ENCODE measurements at places on chromosomes 2 and 18.

DNA sequence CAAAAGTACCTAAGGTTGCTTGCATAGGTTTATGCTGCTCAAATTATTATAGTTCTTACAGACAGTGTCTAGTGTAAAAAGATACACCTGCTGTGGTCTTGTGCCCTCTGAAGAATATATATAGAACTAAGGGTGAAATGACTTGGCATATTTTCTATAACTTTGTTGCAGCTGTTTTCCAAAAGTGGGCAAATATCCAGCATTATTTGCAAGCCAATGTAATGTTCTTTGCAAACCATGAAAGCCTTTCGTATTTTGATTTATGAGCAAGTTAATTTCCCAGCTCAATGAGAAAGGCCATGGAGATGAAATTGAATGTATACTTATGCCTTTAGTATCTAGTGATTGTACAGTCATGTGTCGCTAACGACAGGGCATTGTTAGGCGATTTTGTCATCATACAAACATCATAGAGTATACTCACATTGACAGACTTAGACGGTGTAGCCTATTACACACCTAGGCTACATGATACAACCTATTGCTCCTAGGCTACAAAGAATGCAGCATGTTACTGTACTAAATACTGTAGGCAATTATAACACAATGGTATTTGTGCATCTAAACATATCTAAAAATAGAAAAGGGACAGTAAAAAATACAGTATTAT lies 116.3 kb downstream of the PLCL1 start:
- no peak for DNase-seq

DNA sequence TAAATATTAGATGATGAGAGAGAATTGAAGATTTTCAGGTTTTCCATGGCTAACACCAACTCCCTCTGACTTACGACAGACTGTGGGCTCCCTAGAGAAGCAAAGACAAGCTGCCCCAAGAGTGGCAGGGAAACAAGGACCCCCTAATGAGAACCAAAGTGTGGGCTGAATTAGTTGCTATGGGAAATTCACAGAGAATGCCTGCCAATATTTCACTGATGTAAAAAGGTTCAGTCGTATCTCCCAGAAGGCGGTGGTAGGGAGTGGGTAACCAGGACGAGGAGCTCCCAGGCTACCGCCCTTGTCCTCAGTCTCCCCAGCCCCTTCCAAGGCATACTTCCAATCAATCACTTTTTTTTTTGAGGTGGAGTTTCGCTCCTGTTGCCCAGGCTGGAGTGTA lies 113.6 kb downstream of the LAMA1 start:
- no peak for DNase-seq

- DNase-seq: peak; percentile 22
Measured at GRCh38 chr2:69143748-69144360, 130.9 kb downstream of the ANTXR1 start.

DNA sequence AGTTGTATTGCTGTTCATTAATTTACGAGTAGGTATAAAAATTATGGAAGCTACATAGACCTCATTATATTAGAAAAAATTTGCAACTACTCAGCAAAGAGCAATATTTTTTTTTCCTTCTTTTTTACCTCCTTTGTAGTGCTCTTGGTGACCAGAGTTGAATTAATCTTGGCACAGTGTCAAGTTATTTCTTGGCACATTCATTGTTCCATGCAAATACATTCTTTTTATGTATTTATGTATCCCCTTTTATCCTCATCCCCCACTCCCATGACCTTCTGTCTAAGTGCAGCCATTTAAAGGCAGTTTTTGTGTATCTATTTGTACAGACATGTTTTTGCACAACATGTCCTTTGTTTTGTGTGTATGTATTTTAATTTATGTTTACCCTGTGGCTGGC lies 224.5 kb downstream of the CCDC102B start:
- DNase-seq: no peak

- DNase-seq: no peak
Measured at GRCh38 chr2:61471905-61472805, 1.3 kb upstream of the USP34 start.

All from RCC 7860 (cell line).